ENCODE measurements at places on chromosomes 16 and 17. TPM values are rescaled to one million over a fixed set of nuclear protein-coding genes. Genes with fewer than 3 reads are reported as not detected.

ASGR1 gene
- polyA plus RNA-seq, result 113 TPM

- no peaks in the 10 kb centered on the region for H3K36me3 ChIP-seq
- H3K27ac ChIP-seq, result no peak overlapping the region
- H3K4me3 ChIP-seq, result no peak overlapping the region
- H3K27me3 ChIP-seq, result no peaks in the 10 kb centered on the region
- no peaks in the 10 kb centered on the region for H3K4me1 ChIP-seq
Measured at GRCh38 chr16:17496891-17497290, 26.1 kb upstream of the XYLT1 start.

GRCh38 chr17:3953542-3953941, 10.7 kb downstream of the ATP2A3 start:
- H3K27me3 ChIP-seq, result no peaks in the 10 kb centered on the region
- DNase-seq, result no peak
- no peak overlapping the region for H3K27ac ChIP-seq
- H3K36me3 ChIP-seq, result no peaks in the 10 kb centered on the region
- H3K4me3 ChIP-seq, result no peak overlapping the region

DNA sequence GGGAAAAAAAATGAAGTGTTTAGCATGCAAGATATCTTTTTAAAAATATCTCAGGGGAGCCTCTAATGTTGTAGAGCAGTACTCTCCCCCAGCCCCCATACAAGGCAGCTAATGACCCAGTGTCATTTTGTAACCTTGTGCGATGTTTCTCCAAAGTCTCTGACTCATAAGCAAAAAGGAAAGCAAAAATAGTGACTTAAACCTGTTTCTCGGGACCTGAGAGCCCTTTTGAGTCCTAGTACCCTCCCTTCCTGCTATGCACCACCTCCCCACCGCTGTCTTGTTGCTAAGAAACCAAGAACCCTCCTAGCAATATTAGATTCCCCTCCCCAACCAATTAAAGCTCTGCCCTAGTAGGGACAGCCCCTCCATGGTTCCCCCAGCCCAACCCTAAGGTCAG, 2.8 kb downstream of the MYCBPAP start:
- H3K4me3 ChIP-seq, result no peak overlapping the region
- H3K27me3 ChIP-seq, result no peaks in the 10 kb centered on the region
- no peaks in the 10 kb centered on the region for H3K36me3 ChIP-seq
- DNase-seq, result no peak

GRCh38 chr17:58351182-58351581, 819 bp downstream of the SUPT4H1 start:
- no peaks in the 10 kb centered on the region for H3K27me3 ChIP-seq
- DNase-seq, result no peak
- H3K4me3 ChIP-seq, result peak overlapping the region; percentile 79
- no peaks in the 10 kb centered on the region for H3K36me3 ChIP-seq
- H3K27ac ChIP-seq, result peak overlapping the region; percentile 93

GRCh38 chr17:6494239-6494941, 50.1 kb downstream of the PIMREG start:
- H3K27ac ChIP-seq, result no peak overlapping the region
- peaks cover 7% of the 10 kb centered on the region for H3K27me3 ChIP-seq
- H3K4me3 ChIP-seq, result no peak overlapping the region
- no peaks in the 10 kb centered on the region for H3K4me1 ChIP-seq
- no peak for DNase-seq

DNA sequence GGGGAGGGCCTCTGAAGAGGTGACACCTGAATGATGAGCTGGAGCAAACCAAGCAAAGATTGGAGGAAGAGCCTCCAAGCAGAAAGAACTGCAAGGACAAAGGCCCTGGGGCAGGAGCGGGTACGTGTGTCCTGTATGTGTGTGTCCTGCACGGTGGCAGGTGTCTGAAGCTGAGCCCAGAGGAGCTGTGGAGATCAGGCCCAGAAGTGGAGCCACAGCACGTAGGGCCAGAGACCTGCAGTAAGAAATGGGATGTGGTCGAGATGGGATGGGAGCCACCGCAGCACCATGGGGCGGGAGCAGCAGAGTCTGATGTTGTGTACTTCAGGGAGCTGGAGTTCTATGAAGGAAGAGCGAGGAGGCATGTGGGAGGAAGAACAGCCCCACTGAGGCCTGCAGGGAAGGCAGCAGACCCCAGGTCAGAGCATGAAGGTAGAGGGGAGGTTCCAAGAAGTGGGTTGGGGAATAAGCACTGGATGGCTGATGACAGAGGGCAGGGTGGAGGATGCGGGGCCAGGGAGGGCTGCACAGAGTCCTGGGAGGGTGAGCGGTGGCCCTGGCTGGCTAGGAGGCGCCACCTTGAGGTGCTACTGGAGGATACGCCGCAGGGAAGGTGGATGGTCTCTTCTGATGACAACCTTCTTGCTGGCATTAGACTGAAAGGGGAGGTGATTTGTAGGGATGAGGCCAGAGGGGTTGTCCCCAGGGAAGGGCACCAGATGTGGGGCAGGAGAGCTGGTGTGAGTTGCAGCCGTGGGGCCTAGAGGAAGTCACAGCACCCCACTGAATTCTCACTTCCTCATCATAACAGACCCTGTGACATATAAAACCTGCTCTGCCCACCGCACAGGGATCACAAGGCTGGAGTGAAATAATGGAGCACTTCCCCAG, 10.6 kb upstream of the CETP start:
- H3K36me3 ChIP-seq, result no peaks in the 10 kb centered on the region
- H3K4me1 ChIP-seq, result no peaks in the 10 kb centered on the region
- no peak overlapping the region for H3K27ac ChIP-seq
- H3K27me3 ChIP-seq, result no peaks in the 10 kb centered on the region
- H3K4me3 ChIP-seq, result no peak overlapping the region

DNA sequence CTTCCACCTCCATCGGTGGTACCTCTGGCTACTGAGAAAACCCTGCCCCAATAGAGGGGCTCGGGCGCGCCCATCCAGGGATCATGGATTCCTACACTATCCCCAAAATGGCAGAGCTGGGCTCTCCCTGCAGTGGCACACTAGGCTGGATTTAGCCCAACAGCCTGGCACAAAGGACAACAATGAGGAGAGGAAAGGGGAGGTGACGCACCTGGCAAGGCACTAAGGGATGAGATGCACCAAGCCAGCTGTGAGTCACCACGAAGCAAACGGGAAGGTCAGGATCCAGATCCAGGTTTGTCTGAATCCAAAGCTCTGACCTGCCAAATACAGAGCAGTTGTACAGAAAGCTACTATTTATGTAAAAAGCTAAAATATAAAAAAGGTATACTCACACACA, 18.1 kb downstream of the UBE2O start:
- H3K27ac ChIP-seq, result no peak overlapping the region
- H3K36me3 ChIP-seq, result no peaks in the 10 kb centered on the region
- peaks cover 3% of the 10 kb centered on the region for H3K4me1 ChIP-seq
- H3K4me3 ChIP-seq, result no peak overlapping the region
- DNase-seq, result no peak

- no peaks in the 10 kb centered on the region for H3K27me3 ChIP-seq
- H3K4me3 ChIP-seq, result no peak overlapping the region
- H3K4me1 ChIP-seq, result no peaks in the 10 kb centered on the region
- no peak for DNase-seq
- H3K36me3 ChIP-seq, result no peaks in the 10 kb centered on the region
- H3K27ac ChIP-seq, result no peak overlapping the region
Measured at GRCh38 chr16:57722651-57723050, 12.9 kb upstream of the KATNB1 start.

- no peaks in the 10 kb centered on the region for H3K27me3 ChIP-seq
- H3K4me1 ChIP-seq, result peaks cover 3% of the 10 kb centered on the region
Measured at GRCh38 chr17:43816336-43817320, 16.3 kb downstream of the MPP3 start.

DNA sequence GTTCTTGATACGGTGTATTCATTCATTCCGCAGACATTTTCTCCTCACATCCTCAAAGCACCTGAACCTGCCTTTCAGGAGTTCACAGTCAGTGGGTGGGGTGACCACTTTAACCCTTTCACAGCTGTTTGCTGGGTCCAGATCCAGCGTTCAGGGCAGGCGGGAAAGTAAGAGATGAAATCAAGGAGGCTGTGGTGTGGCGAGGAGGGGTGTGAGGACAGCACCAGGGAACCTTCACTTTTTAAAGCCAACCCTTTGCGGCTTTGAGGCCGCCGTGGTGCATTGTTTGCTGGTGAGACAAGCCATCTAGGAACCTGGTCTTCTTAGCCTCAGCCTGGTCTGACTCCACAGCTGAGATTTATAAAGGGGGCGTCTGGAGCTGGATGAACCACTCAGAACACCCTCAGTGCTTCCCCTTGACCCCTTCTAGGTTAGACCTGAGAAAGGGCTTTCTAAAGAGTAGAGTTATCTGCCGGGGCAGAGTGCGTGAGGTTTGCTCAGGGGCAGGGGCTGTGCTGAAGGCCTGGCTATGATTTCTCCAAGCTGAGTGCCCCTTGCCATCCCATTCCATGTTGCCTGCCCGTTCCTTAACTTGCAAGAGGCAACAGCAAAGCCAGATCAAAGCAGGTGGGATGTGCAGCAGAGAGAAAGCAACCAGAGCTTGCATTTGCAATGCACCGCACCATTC, 933 bp downstream of the CCR7 start:
- H3K4me3 ChIP-seq, result no peak overlapping the region
- H3K36me3 ChIP-seq, result no peaks in the 10 kb centered on the region
